DMS153 (cell line): ENCODE measurements at places on chromosomes 7 and 10.

- no peak for DNase-seq
Measured at GRCh38 chr7:104296900-104297299, 31.5 kb upstream of the LHFPL3 start.

- DNase-seq, result no peak
Measured at GRCh38 chr10:124508070-124508667, 46.5 kb downstream of the LHPP start.

- no peak for DNase-seq
Measured at GRCh38 chr10:26839966-26840627, 20.7 kb downstream of the ABI1 start.

DNA sequence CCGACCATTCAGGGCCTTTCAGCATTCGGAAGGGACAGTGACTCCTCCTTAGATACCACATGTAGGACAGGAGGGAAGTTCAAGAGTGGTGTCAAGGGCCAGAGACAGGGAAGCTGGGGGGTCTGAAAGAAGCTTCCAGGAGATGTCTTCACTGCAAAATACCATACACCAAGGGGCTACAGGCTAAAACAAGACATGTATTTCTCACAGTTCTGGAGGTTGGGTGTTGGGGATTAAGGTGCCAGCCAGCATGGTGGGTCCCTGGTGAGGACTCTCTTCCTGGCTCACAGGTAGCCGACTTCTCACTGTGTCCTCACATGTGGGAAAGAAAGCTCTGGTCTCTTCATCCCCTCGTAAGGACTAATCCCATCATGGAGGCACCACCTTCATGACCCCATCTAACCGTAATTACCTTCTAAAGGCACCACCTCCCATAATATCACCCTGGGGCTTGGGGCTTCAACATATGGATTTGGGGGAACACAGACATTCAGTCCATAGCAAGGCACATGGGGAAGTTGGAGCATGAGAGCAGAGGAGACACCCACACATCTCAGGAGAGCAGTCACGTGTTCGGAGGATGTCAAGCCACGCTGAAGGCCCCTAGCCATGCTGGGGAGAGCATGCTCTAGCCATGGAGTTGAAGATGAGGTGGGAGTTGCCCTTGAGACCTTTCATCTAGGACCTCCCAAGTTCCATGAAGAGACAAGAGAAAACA lies 73.9 kb upstream of the GDF10 start:
- no peak for DNase-seq

DNA sequence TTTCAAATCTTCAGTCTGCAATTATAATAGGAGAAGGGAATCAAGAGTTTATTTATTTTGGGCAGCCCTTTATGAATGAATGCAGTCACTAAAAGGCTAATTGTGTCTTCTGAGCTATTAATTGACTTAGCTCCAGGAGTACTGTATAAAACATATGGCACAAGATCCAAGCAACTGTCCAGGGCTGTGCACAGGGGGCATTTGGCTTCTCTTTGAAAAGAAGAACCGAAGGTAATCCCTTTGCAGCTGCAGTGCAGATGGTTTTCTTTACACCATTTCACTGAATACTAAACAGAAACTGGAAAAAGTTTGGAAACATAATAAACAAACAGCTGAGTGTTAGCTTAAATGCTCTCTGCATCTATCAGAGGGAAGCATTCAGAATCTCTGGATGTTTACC lies 282.6 kb upstream of the LRRN3 start:
- DNase-seq, result no peak

GRCh38 chr10:58278274-58278961 lies 9.5 kb downstream of the CISD1 start:
- DNase-seq, result no peak

DNA sequence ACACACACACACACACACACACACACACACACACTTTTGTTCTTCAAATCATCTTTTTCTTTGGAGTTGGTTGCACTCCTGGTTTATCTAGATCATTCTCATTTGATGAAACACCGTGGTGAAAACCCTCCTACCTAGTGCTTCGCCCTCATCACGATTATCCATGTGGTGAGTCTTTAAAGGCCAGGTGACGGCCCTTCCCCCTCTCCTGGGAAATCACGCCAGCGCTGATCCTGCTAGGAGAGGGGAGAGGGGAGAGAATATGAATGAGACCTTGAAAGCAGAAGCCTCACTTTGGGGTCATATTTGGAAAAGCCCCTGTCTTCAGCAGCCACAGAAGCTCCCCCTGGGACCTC lies 103.9 kb upstream of the LRRC4 start:
- no peak for DNase-seq

DNA sequence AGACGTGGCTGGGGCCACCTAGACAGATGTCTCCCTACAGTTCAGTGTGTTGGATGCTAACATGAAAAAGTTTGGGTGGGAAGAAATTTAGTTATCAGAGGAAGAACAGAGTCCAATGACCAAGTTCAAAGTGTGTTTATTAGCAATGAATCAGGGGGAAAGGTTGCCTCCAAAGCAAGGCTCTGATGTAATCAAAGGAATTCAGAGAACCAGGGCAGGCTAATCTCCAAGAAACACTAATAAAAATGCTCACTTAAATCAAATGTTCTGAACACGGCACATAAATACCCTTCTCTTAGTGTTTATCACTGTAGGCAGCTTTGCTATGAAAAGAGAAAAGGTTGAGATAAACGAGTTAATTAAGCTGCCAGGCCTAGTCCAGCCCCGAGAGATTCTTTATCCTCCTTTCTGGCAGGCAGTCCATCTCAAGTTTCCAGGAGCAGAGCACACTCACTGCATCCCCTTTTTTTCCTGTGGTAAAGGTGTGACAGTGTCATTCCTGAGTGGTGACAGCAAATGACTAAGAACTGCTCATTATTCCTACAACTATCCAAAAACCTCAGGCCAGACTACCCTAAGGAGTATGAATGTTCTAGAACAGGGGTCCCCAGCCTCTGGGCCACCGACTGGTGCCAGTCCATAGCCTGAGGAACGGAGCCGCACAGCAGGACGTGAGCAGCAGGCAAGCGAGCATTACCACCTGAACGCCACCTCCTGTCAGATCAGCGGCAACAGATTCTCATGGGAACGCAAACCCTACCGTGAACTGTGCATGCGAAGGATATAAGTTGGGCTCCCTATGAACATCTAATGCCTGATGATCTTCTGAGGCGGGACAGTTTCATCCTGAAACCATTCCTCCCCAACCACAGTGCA lies 66.9 kb upstream of the FHIP2A start:
- DNase-seq, result no peak

GRCh38 chr10:89351412-89351779 lies 23.6 kb downstream of the IFIT3 start:
- no peak for DNase-seq

- DNase-seq, result no peak
Measured at GRCh38 chr7:115980159-115980558, 50.4 kb downstream of the TFEC start.

- no peak for DNase-seq
Measured at GRCh38 chr10:97314671-97315070, 4.4 kb upstream of the FRAT1 start.
